ENCODE measurements at places on chromosomes 1 and 21.

DNA sequence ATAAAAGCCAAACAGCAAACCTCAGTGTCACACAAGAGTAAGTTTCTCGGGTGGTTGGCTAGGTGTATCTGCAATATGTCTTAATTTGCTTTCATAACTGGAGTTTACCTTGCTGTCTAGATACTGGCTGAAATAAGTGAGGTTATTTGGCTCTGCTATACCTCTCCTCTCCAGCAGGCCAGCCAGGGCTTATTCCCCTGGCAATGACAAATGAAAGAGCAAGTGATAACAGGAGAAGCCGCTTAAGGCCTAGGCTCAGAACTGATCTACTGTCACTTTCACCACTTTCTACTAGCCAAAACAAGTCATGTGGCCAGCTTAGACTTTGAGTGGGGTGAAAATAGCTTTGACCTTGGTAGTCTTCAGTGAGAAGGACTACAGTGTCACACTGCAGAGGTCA lies 4.8 kb upstream of the RPE65 start:
- no peak for DNase-seq

- DNase-seq: no peak
These were observed 685.3 kb upstream of the ADGRL2 start for GRCh38 chr1:81115422-81115821.

- no peak for DNase-seq
These were observed 60.1 kb upstream of the FAM89A start for GRCh38 chr1:231099996-231100767.

- DNase-seq: peak; percentile 81
These were observed 11.3 kb downstream of the FAM20B start for GRCh38 chr1:179036844-179037465.

DNA sequence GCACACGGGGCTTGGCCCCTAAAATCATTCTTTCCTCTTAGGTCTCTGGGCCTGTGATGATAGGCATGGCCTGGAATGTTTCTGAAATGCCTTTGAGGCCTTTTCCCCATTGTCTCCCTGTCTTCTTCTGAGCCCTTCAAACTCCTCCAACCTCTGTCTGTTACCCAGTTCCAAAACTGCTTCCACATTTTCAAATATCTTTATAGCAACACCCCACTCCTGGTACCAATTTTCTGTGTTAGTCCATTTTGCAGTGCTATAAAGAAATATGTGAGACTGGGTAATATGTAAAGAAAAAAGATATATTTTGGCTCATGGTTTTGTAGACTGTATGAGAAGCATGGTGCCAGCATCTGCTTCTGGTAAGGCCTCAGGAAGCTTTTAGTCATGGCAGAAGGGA lies 158.8 kb downstream of the TM2D1 start:
- no peak for DNase-seq

- DNase-seq: no peak
These were observed 1.2 kb upstream of the LUZP1 start for GRCh38 chr1:23169727-23170335.

DNA sequence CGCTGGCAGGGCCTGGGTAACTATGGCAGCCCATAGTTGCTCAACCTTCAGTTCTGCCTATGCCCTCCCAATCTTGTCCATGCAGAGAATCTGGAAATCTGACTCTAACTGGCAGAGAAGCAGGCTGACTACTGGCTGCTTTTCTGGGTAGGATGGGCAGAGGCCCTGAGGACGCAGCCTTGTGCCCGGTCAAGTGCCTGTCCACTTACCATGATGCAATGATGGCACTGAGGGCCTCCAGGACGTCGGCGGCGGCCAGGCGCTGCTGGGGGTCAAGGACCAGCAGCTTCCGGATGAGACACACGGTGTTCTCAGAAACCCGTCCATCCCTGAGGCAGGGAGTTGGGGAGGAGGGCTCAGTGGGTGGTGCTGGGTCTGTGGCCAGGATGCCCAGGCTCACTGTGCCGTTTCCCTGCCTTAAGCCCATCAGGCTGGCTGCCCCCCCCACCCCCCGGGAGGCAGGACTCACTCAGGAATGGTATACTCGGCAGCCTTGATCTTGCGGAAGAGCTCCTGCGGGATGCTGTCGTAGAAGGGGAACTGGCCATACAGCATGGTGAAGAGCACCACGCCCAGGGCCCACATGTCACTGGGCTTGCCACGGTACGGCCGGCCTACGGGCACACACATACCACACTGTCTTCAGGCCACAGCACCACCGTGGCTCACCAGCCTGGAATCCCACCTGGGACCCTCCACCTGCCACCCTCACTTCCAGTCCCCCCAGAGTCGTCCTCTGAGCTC lies 20.4 kb upstream of the EVA1B start:
- no peak for DNase-seq
